ENCODE measurements at places on chromosomes 5 and 9.

GRCh38 chr5:41748631-41749030 lies 121.6 kb downstream of the OXCT1 start:
- no peak for DNase-seq

DNA sequence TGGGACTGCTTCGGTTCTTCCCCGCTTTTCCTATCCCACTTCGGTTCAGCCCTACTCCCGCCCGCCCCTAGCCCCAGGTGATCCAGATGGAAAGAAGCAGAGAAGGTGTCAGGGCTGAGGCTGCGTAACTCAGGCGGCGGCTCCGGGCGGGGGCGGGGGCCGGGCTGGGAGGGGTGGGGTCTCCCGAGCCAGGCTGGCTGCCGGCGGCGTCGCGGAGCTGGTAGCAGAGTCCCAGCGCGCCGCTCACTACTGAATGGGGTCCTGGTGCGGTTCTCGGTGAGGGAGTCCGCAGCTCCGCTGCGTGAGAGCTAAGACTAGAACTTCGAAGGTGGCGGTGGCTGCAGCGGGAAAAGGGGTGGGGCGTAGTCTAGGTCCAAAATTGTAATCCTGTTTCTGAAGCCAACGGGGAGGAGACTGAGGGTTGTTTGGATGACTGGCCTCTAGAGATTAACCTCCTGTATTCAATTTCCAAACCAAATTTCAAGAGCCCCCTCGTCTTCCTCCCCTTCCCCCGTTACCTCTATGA lies 1.4 kb downstream of the PRR16 start:
- no peak for DNase-seq

DNA sequence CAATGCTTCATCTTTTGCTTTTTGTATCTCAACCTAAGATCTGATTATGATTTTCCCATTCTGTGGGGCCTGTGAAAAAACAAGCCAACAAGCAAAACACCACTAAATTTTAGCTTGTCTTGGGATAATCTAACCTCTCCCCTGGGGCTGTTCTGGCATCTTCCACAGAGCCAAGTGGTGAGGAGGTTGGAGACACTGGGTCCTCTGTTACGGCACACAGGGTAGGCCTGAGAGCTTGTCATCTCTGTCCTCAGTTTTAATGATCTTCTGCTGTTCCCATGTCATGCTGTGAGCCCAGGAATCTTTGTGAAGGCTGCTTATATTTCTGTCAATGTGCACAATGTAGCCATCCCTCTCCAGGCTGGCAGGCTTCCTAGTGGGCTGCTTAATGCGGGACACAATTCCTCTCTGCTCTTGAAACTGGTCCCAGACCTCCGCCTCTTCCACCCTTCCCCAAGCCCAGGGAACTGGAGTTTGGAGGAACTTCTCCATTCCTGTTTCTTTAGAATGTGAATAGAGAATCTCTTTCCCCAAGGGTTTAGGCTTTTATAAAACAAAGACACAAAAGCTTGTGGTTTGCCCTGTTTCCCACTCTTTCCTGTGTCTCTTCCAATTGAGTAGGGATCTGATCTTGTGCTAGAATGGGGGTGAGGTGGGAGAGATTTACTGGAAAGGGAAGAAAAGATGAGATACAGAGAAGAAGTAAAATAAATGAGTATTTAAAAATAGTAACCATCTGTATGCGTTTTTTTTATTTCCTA lies 30.9 kb upstream of the SEMA6A start:
- no peak for DNase-seq

DNA sequence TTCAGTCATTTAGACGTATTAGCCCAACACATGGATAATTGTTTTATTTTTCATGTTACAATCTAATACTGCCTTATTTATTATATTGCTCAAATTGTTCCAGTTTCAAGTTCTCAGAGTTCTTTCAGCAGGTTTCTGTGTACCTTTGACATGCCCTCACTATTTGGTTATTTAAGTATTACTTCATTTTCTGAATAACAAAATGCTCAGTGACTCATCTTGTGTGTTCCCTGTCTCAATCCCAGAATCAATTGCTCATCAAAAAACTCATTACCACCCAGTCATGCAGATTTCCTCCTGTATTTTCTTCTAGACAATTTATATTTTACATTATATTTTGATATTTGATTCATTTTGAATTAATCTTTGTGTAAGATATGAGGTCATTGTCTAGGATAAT lies 562.6 kb downstream of the ANXA1 start:
- no peak for DNase-seq

All from progenitor cell of endocrine pancreas (in vitro differentiated cells).